CD4-positive, alpha-beta T cell treated with Interferon gamma for 1 hour (primary cell): ENCODE measurements at places on chromosomes 13 and 19.
A peak's percentile ranks its signal among the peaks of the same experiment; 100 is the strongest.

GRCh38 chr19:3668331-3669081 lies 31.8 kb downstream of the PIP5K1C start:
- no peak for DNase-seq

DNA sequence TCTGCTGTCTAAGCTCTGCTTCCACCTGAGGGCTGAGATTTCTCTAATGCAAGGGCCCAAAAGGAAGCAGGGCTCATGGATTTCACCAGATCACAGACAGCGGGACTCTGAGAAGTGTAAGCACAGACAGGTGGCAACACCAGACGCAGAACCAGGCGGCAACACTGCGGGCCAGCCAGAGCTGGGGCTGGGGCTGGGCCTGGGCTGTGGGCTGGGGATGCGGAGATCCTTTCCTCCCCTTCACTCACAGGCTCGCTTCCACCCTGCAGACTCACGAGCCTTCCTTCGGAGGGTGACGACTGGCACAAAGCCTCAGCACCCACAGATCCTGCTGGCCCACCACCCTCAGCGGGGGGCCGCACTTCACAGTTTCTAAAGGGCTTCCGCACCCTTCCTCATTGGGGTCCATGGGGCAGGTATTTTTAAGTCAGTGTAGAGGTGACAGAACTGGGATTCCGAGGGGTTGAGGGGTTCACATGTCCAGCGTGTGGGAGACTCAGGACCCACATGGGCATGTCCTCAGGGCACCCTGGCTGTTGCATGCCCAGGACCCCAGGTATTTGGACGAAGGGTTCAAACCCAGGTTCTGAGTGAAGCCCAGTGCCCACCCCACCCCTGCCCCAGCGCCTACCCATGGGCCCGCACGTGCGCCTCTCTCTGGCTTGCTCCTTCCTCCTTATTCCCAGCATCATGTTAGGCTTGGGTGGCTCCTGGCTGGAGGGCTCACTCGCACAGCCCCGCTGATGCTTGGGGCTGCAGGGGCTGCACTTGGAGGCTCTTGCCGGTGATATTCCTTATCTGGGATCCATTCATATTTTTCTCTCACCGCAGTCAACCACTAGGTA lies 137.3 kb upstream of the GPR12 start:
- DNase-seq, result no peak

- DNase-seq, result peak; percentile 32
These were observed 696 bp downstream of the ZNF460 start for GRCh38 chr19:57280962-57281400.

DNA sequence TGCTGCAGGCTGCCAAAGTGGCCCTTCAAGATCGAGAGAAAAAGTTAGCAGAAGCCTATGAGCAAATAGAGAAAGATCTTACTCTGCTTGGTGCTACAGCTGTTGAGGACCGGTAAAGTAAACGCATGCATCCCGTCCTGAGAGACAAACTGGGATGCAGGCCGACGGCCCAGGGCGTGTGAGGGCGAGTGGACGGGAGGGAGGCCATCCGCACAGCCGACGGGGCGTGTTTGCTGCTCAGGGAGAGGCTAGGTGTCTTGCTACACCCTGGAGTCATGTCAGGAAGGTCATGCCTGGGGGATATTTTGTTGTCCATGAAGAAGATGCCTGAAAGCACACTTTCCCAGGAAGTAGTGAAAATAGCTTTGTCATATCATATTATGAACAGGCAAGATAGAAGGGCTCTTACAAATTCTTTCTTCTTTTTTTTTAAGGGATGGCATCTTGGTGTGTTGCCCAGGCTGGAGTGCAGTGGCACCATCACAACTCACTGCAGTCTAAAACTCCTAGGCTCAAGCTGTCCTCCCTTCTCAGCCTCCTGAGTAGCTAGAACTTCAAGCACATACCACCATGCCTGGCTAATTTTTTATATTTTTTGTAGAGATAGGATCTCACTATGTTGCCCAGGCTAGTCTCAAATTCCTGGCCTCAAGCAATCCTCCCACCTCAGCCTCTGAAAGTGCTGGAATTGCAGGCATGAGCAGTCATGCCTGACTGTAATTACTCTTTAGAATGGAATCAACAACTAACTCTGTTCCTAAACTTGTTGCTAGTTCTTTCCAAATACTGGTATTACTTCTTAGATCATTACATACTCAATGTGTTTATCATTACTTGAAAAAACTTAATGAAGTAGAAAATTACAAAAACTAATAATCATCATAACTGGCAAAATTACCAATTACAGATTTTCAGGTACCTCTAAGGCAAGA lies 117.6 kb upstream of the MCF2L start:
- no peak for DNase-seq
